Liver (tissue), 10 donors: ENCODE measurements at places on chromosomes 3 and 15.

- no peak for DNase-seq
- no peaks in the 10 kb centered on the region for H3K36me3 ChIP-seq
- no peak overlapping the region for H3K4me3 ChIP-seq
- no peaks in the 10 kb centered on the region for H3K27me3 ChIP-seq
These were observed 63.2 kb downstream of the AKAP13 start for GRCh38 chr15:85443593-85444087.

- peaks cover 16% of the 10 kb centered on the region for H3K36me3 ChIP-seq
- no peak for DNase-seq
- no peak overlapping the region for H3K4me3 ChIP-seq
- H3K27me3 ChIP-seq: no peaks in the 10 kb centered on the region
These were observed 9.4 kb downstream of the SENP2 start for GRCh38 chr3:185595526-185595925.

GRCh38 chr3:107430996-107431245 is 53.7 kb downstream of the CCDC54 start:
- peaks cover 24% of the 10 kb centered on the region for H3K4me1 ChIP-seq
- DNase-seq: peak; percentile 55
- H3K4me3 ChIP-seq: peak overlapping the region; percentile 92

DNA sequence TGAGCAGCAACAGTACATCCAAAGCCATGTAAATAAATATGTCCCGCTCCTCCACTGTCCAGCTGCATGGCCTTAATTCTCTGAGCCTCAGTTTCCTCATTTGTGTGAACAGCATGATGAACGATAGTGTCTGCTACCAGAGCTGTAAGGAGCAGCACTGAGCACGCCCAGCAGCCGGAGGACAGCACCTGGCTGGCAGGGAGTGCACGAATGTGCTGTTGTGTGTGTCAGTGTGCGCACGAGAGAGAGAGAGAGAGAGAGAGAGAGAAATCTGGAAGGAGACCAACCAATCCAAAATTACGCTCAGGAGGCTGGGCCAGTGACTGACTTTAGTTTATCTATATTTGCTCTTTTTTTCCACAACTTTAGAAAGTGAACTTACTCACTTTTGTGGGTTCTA is 26.6 kb upstream of the PLXNA1 start:
- DNase-seq: no peak
- H3K4me1 ChIP-seq: no peaks in the 10 kb centered on the region
- H3K4me3 ChIP-seq: no peak overlapping the region
- H3K27ac ChIP-seq: no peak overlapping the region

GRCh38 chr3:13783476-13783875 is 96.4 kb downstream of the WNT7A start:
- no peak overlapping the region for H3K27ac ChIP-seq
- H3K4me3 ChIP-seq: no peak overlapping the region
- H3K36me3 ChIP-seq: no peaks in the 10 kb centered on the region
- DNase-seq: no peak

GRCh38 chr15:55937040-55937439 is 56.4 kb downstream of the NEDD4 start:
- no peak overlapping the region for H3K4me3 ChIP-seq
- no peak overlapping the region for H3K27ac ChIP-seq
- no peaks in the 10 kb centered on the region for H3K27me3 ChIP-seq
- no peaks in the 10 kb centered on the region for H3K4me1 ChIP-seq
- DNase-seq: no peak

DNA sequence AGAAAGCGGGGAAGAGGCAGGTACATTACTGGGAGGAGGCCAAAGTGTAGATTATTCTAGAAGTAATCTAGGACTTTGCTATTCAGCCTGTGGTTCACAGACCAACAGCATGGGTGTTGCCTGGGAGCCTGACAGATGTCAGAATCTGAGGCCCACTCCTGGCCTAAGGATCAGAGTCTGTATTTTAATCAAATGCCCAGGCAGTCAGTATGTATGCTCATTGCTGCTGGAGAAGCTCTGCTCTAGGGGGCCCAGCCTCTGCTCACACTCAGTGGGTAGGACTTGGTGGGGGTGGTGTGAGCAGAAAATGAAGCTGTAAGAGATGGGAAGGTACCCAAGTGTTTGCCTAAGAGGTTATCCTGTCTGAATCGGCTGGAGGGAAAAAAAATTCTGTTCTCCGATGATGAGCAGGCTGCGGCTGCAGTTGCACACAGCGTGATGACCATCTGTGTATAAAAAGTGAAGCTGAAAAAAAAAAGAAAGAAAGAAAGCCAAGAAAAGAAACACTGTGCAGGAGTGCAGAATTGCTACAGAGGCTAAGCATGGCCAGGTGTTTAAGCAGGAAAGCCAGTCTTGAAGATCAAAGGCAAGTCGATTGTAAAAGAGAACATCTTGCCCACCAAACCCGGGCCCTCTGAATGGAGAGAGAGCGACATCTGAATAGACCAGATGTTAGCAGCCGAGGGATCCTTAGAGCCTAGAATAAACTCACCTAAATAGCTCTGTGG is 65.2 kb downstream of the EIF4E3 start:
- H3K4me1 ChIP-seq: no peaks in the 10 kb centered on the region
- no peaks in the 10 kb centered on the region for H3K36me3 ChIP-seq
- H3K4me3 ChIP-seq: no peak overlapping the region
- DNase-seq: no peak
- no peaks in the 10 kb centered on the region for H3K27me3 ChIP-seq

- no peaks in the 10 kb centered on the region for H3K27me3 ChIP-seq
- no peak for DNase-seq
- H3K36me3 ChIP-seq: no peaks in the 10 kb centered on the region
- no peaks in the 10 kb centered on the region for H3K4me1 ChIP-seq
- no peak overlapping the region for H3K27ac ChIP-seq
These were observed 2.3 kb upstream of the ZNF589 start for GRCh38 chr3:48238531-48239085.

DNA sequence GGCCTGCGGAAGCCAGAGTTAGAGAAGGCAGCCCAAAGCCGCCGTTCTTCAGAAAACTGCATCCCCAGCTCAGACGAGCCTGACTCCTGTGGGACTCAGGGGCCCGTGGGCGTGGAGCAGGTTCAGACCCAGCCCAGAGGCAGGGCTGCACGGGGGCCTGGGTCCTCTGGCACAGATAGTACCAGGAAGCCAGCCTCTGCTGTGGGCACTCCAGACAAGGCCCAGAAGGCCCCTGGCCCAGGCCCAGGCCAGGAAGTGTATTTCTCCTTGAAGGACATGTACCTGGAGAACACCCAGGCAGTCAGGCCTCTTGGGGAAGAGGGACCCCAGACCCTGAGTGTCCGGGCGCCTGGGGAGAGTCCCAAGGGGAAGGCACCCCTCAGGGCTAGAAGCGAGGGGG is 23.1 kb downstream of the ALPK3 start:
- no peak overlapping the region for H3K4me3 ChIP-seq
- no peaks in the 10 kb centered on the region for H3K36me3 ChIP-seq
- H3K27ac ChIP-seq: peak overlapping the region; percentile 90
- no peak for DNase-seq

DNA sequence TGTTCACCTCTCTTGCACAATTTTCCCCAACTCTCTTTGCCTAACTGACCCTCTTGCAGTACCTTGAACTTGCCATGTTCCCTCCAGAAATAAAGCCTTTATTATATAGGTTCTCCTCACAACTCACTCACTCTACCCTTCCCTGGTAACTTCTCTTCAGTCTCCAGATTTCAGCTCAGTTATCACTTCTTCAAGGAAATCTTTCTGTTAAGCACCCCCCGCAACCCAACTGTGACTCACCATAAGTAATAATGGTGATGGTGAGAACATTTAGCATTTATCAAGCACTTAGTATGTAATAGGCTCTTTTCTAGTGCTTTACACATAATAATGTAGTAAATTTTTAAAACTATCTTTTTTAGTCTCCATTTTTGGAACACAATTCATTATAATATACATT is 8.1 kb upstream of the OR5K1 start:
- no peaks in the 10 kb centered on the region for H3K4me1 ChIP-seq
- no peak overlapping the region for H3K4me3 ChIP-seq
- no peaks in the 10 kb centered on the region for H3K36me3 ChIP-seq
- DNase-seq: no peak
- H3K27me3 ChIP-seq: no peaks in the 10 kb centered on the region

- H3K4me1 ChIP-seq: no peaks in the 10 kb centered on the region
- DNase-seq: no peak
- no peaks in the 10 kb centered on the region for H3K27me3 ChIP-seq
- H3K36me3 ChIP-seq: no peaks in the 10 kb centered on the region
- H3K27ac ChIP-seq: no peak overlapping the region
- H3K4me3 ChIP-seq: no peak overlapping the region
These were observed 116.8 kb upstream of the CNTN6 start for GRCh38 chr3:976006-976405.

DNA sequence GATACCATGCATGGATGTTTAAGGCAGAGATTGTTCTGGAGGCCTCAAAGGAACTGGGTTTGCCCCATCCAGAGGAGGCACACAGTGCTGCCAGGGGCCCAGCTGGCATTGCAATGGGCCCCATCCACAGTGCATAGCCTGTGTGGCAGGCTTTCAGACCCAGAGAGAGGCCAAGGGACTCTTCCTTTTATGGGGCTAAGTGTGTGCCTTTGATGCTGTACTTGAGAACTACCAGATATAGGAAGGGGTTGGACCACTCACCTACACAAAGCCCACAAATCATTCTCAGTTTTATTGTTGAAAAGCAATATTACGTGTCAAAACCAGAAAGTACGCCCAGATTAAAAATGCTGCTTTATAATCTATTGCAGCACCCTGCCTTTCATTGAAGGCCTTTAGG is 134.9 kb downstream of the EPHB1 start:
- no peak overlapping the region for H3K4me3 ChIP-seq
- H3K36me3 ChIP-seq: no peaks in the 10 kb centered on the region

DNA sequence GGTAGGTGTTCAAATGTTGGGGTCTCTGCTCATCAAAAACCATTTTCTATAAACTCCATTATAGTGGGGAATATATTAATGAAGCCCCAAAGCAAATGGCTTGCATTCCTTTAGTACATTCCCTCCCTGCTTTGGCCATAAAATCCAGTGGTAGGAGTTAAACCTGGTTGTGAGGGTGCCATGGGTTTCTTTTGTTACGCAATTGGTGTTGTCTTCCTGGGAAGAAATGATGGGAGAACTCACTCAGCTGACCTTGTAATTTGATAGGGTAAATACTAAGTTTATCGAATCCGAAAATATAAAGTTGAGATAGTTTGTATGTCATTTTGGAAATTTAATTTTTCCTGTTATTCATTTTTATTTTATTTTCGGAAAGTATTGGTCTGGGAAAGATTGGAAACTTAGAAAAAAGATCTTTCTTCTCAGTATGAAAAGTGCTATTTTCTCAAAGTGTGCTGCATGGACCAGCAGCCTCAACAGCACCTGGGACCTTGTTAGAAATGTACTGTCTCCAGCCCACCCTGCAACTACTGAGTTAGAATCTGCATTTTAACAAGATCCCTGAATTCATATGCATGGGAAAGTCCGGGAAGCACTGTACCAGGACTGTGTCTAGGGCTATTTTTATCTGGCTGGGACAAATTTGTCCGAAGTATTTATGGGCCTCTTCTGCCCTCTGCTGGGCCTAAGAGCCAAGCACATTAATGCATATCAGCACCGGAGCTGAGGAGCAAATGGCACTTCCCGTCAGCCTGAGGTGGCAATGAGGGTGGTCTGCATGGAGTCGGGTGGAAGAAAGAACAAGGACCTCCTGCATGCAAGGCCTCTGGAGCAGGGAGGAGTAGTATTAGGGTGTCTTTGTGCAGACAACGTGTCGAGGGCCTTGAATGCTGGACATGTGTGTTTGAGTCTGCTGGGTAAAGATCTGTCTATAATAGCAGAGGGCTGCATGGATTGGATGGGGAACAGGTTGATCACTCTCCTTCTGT is 54.7 kb downstream of the FAM81A start:
- no peak overlapping the region for H3K4me3 ChIP-seq
- H3K36me3 ChIP-seq: no peaks in the 10 kb centered on the region
- H3K27me3 ChIP-seq: no peaks in the 10 kb centered on the region
- no peak overlapping the region for H3K27ac ChIP-seq
- no peaks in the 10 kb centered on the region for H3K4me1 ChIP-seq

GRCh38 chr3:187212705-187213104 is 15.4 kb downstream of the RTP1 start:
- no peaks in the 10 kb centered on the region for H3K36me3 ChIP-seq
- H3K27me3 ChIP-seq: no peaks in the 10 kb centered on the region
- H3K4me3 ChIP-seq: no peak overlapping the region
- DNase-seq: no peak

DNA sequence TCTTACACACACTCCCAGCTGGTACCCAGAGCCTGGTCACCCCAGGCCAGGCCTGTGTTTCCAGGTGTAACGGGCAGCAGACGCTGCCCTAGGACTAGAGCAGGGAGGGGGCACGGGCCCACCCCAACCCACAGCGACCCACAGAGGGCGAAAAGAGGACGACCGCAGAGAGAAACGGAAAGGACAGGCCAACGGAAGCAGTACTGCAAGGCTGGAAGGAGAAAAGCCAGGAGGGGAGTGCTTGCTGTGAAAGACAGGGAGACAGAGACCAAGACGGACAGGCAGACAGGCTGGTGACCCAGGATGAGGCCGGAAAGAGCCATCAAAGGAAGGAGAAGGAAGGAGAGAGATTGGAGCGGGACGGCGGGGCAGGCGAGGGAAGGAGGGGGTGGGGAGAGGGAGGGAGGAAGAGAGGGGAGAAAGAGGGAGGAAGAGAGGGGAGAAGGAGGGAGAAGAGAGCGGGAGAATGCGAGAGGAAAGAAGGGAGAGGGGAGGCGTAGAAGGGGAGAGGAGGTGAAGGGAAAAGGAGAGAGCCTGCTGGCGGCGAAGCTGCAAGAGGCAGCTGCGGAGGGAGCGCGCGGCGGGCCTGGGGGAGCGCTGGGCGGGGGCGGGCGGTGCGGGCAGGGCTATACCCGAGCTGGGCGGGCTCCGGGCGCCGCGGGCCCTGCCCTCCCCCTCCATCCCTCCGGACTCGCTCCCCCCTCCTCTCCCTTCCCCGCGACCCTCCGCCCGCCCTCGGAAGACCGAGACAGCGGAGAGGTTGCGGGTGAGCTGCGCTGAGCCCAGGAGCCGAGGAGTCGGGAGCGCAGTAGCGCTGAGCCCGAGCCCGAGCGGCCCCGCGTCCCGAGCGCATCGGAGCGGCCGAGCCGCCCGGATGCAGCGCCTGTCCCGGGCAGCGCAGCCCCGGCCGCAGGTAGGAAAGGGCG is at the start of gene SLC6A1:
TSS of gene SLC6A1 (plus strand) at position 732 of the 926 bp plus-strand sequence. CDS start 24,464 bp downstream, outside the sequence.
- no peaks in the 10 kb centered on the region for H3K27me3 ChIP-seq
- no peaks in the 10 kb centered on the region for H3K36me3 ChIP-seq
- peak; percentile 50 for DNase-seq

DNA sequence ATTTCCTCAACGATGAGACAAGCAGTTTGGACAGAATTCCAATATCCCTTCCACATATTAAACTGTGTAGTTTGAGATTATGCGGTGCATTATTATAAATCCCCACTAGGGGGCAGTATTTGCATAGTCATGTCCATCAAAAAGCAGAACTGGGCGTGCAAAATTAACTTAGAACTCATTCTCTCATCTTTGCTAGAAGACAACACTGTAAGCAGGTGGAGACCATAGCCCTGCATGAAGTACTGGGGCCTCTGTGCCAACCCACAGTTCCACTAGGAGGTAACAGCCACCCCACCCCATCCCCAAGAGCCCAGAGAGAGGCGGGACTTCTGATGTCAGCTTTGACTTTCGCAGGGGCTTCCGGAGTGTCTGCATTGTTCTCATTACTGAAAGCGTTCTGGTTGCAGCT is 106.6 kb upstream of the TMC3 start:
- no peak for DNase-seq
- H3K4me1 ChIP-seq: no peaks in the 10 kb centered on the region
- H3K27ac ChIP-seq: no peak overlapping the region
- H3K27me3 ChIP-seq: no peaks in the 10 kb centered on the region
- H3K4me3 ChIP-seq: no peak overlapping the region
